AG09319 (cell line): ENCODE measurements at places on chromosomes 3 and 15.

- DNase-seq = no peak
These were observed 329.7 kb downstream of the SI start for GRCh38 chr3:164748626-164749025.

DNA sequence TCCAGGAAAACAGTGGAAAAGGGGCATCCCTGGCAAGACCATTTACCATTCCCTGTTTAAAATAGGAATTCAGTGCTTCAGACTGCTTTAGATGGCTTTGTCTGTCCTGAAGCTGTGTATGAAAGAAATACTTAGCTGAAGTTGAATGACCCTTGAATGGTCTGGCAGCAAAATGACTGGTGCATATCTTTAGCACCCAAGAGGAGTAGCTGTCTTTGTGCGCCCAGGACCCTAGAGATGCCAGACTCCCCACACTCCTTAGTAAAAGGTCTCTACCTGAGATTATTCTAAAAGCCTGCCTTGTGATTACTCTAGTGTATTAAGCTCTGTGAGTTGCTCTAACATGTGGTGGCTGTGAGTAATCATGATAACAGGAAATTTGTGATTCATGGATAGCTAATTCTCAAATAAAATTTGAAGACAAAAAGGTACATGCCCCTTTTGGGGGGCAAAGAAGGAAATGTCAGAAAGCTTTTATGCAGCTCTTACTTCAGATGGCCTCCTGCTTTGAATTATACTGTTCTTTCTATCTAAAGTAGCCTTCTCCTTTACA is 3.2 kb downstream of the MAPKBP1 start:
- DNase-seq = no peak

DNA sequence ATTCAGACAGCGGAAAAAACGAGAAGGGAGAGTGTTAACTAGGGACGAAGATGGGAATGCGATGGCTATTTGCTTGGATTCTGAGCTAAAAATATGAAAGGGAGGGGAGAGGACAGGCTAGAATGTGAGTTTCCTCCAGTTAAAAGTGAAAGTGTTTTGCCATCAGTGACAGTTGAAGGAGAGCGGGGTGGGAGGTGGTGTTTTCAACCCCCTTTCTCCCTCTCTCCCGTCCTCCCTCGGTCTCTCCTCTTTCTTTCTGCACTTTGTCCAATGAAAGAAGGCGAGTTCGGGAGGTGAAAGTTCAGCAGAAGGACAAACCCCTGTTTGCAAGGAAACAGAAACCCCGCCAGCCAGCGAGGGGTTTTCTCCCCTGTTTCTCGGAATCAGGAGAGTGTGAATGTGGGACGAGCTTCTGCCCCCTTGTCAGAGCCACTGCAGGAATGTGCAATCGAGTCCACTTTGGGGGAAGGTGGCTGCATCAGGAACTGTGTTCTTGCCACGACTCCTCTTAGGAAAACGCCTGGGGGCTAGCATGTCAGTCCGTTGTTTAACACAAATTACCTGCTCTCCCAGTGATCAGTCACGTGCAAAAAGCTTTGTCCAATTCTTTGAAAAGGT is 975 bp upstream of the FOXP1 start:
- no peak for DNase-seq

GRCh38 chr15:36389107-36389506 is 190.3 kb upstream of the CDIN1 start:
- DNase-seq = no peak

GRCh38 chr15:84079885-84080777 is 155.4 kb upstream of the GOLGA6L4 start:
- DNase-seq = no peak

DNA sequence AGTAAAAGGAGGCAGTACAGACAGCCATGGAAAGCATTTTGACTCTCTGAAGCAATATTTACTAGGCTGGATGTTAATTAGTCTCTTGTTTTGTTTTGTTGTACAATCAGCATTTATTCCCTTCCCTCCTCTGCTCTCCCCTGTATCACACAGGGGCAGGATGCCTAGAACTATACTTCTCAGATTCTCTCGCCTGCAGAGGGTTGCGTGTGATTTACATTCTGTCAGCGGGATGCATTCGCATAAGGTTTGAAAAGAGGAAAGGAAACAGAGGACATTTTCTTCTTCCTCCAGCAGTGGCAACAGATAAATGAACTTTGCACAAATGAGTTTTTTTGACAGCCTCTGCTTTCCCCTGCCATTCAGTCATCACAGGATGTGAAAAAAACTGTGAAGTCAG is 188.3 kb downstream of the RSL24D1 start:
- DNase-seq = no peak

- no peak for DNase-seq
These were observed 245.2 kb downstream of the TLE3 start for GRCh38 chr15:69852482-69852881.

- DNase-seq = no peak
These were observed 523.2 kb upstream of the NAALADL2 start for GRCh38 chr3:174335910-174336309.

DNA sequence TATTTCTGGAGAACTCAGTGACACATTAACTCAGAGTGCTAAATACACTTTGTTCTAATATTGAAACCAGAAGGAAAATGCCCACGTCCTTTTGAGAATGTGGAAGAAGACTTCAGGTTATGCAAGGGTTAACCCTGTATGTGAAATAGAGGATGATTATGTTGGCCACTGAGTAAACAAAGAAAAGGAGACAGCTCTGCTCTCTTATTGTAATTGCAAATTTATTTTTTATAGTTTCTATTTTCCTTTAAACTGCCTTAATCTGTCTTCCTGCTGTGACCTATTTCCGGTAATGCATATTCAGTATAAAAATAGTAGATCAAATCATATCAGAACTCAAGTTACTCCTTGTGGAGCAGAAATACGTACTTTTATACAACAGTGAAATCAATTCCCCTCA is 1239.2 kb downstream of the ROBO2 start:
- no peak for DNase-seq

DNA sequence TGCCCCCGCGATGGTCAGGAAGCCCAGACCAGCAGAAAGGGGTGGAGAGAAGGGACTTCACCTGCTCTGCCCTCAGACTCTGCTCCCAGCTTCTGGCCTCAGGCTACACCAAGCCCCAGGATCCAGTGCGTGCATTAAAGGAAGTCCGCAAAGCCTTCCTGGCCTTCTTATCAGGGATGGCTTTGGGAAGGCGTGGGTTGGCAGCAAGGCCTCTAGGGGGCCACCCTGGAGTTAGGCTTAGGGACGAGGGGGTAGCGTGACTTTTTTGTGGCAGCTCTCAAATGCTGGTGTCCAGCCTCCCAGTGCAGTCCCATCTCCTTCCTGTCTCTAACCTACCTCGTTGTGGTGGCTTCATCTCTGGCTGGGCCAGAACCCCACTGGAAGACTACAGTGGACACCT is 18.9 kb upstream of the RPL29 start:
- DNase-seq = no peak

DNA sequence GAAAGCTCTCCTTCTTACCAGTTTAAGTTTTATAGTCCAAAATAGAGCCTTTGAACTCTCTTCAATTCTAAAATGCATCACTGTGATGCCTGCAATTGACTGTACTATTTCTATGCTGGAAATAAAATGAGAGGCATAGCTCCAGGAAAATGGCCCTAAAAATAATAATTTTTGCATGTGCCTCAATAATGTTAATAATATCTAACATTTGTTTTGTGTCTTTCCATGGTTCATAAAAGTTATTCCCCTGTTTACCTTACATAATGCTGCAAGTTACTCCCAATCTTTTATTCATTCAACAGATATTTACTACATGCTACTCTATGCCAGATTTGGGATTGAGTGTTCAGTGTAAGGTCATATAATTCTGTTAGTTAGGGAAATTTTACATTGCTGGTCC is 574.0 kb downstream of the RBMS3 start:
- no peak for DNase-seq

DNA sequence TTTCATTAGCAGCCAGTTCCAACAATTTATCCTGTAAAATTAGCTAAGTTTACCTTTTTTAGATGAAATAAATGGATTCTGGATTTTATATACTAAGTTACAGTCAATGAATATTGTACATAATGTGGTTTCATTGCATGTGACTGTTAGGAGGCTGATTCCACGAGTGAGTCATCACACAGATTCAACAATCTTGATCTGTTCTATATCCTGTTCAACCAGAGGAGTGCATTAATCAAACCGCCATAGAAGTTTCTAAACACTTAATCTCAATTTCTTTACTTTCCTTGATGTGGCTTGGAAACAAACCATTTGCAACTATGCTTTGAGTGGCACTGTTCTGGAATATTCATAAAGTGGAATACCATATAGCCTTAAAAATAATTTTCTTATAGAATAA is 15.3 kb downstream of the DNAJC13 start:
- DNase-seq = no peak
